Lung (tissue), 17 donors: ENCODE measurements at places on chromosomes 7 and 10. TPM values are rescaled to one million over a fixed set of nuclear protein-coding genes. Genes with fewer than 3 reads are reported as not detected.

LRRC18 gene
- 3.1 TPM for total RNA-seq

DNA sequence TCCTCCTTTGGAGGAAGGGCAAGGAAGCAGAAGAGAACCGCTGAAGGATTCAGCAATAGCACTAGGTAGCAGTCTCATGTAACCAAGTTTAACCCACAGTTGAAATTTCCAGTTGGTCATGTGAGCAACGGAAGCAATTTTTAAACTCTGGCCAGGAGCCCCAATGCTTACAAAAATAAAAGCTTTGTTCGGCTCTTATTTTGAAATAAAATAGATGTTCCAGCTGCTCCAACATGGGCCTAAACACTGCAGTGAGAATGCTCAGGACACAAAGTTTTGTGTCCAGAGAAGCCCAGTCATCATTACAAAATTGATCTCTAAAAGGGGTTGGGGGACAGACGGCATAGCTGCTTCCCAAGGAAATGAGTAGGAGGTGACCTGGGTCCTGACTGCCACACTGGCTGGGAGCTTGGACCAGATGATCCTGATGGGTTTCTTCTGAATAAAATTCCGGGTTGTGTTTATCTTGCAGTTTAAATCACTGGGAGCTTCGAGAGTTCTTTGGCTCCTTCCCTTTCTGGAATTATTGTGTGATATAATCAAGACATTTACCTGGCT, 452 bp upstream of the TMEM140 start:
- DNase-seq = no peak

DNA sequence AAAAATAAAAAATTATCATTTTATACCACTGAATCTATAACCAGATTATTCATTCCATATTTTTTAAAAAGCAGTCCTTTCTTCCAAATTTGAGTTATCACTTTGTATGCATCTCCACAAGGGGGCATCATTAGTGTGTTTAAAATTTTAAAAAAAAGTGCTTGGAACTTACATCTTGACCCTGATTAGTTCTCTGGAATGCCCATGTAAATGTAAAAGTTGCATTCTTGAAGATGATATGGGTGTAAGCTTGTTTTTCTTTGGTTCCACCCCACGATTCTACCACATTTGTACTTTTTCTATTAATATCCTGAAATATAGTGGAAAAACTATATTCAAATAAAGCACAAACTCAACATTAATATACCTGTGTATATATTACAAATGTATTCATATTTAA, 144.9 kb downstream of the ELAPOR2 start:
- DNase-seq = no peak

- DNase-seq = no peak
Measured at GRCh38 chr7:112370436-112370835, 79.8 kb upstream of the IFRD1 start.

DNA sequence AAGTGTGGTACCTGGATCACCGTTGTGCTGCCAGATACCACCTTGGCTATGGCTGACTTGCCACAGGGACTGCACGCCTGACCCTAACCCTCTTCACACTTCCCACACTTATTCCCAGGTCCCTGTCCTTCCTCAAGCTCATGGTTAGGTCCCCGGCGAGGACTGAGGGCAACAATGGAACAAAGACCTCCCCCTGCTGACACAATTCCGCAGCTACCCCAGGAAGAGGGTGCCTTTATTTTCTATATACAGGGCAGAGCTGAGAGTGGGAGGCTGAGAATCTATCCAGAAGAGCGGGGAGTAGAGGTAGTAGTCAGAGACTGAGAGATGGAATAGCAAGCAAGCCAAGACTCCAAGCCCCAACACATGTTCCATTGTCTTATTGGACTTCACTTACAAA, 118.1 kb upstream of the SEM1 start:
- DNase-seq = no peak

GRCh38 chr7:36287371-36288241, 102.1 kb upstream of the ANLN start:
- DNase-seq = no peak
